ENCODE measurements at places on chromosomes 13 and 19.

- no peak for DNase-seq
These were observed 4.3 kb downstream of the DMKN start for GRCh38 chr19:35509018-35509652.

DNA sequence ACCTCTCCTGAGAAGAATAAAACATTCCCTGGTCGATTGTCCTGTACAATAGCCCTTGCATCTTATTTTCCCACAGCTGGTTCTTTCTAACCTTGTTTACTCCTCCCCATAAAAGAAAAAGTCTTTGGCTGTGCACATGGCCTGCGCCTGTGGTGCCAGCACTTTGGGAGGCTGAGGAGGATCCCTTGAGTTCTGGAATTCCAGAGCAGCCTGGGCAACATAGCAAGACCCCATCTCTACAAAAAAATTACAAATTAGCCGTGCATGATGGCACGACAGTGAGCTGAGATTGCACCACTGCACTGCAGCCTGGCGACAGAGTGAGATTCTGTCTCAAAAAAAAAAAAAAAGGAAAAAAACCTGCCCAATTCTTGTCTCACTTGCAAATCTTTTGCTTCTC is 7.2 kb upstream of the NUP62 start:
- no peak for DNase-seq

DNA sequence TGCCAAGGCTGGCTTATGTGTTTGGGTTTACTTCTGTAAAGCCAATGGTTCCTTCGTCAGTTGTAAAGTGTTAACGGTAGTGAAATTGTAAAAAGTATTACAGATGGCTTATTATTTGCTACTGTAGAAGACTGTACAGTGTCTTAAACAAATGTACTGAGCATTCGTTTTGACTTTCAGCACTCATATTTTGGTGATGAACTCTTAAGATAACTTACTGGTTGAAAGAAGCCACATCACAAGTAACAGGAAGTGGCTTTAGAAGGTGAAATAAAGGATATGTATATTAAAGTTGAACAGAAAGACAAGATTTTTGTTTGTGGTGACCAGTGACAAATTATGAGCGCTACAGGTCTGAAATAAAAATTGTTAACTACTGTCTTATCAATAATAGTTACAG is 64.2 kb downstream of the URI1 start:
- DNase-seq = no peak

GRCh38 chr13:75569576-75569975 is 20.0 kb downstream of the UCHL3 start:
- DNase-seq = no peak

- no peak for DNase-seq
These were observed 720.6 kb downstream of the EFNB2 start for GRCh38 chr13:105814902-105815250.

DNA sequence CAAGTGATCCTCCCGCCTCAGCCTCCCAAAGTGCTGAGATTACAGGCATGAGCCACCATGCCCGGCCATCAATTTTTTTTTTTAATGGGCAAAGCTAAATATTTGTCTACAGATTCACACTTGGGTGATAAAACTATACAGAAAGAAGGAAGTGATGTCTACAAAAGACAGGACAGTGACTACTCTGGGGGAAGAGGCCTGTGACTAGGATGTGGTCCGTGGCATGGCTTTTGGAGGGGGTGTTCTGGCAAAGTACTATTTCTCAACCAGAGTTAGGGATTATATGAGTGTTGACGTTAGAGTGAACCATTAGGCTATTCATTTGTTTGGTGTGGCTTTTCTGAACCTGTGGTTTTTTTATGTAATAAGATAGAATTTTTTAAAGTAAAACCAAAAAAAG is 42.7 kb downstream of the INSR start:
- no peak for DNase-seq

Data from NCI-H187 treated with DMSO at 0.1 percent for 48 hours (cell line).